Camera-type eye (tissue), 1 donor: ENCODE measurements at places on chromosomes 12 and 14. TPM values are rescaled to one million over a fixed set of nuclear protein-coding genes. Genes with fewer than 3 reads are reported as not detected.

The LHX5 gene
- not detected for total RNA-seq

The TXNDC16 gene
- 37.0 TPM for total RNA-seq

The TBK1 gene
- total RNA-seq: 37.0 TPM

The PTPRB gene
- 29.7 TPM for total RNA-seq
